Nucleus accumbens (tissue), 56 donors: ENCODE measurements at places on chromosomes 7 and 10.

DNA sequence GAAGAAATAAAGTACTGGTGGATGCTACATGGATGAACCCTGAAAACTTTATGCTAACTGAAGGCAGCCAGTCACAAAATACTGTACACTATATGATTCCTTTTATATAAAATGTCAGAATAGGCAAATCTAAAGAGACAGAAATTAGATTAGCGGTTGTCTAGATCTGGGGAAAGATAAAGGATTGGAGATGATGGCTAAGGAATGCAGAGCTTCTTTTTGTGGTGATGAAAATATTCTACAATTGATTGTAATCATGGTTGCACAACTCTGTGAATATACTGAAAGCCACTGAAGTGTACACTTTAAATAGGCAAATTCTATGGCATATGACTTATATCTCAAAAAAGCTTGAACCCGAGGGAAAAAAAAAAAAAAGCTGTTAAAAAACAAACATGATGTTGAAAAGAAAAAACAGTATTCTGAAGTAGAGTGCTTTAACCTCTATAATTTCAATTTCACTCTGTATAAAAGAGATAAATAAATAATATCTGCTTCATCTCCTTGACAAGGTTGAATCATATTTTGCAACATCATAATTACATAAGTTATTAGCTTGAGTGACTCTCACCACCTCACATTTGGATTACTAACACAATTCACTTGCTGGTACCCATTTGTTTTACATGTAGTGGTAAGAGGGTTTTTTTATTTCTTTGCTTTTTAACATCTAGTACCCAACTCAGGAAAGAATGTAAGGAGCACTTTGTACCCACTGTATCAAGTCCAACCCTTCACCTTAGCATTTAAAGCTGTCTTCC lies 2.8 kb upstream of the GNAI1 start:
- DNase-seq: no peak

DNA sequence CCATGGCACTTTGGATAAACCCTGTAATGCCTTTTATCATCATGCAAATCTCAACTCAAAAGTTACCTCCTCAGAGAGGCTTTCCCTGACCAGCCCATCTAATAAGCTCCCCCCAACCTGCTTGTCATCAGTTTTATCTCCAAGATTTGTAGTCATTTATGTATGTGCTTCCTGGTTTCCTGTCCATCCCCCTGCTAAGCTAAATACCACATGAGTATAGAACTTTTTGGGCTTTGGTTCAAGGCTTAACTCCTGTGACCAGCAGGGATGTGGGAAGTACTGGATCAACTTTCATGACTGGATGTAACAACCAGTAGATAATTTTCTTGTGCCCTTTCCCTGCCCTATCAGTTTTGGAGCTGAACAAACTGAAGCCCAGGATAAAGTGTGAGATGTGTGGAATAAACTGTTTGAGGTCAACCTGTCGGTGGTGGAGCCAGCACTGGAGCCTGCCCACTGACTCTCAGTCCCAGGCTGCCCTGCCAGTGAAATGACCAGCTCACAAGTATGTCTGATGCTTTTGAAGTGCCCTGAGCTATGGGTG lies 148.6 kb downstream of the CYP26A1 start:
- DNase-seq: no peak

GRCh38 chr7:94400022-94400421 lies 5.3 kb downstream of the COL1A2 start:
- no peak for DNase-seq

GRCh38 chr10:75493464-75493863 lies 62.0 kb downstream of the LRMDA start:
- DNase-seq: no peak

DNA sequence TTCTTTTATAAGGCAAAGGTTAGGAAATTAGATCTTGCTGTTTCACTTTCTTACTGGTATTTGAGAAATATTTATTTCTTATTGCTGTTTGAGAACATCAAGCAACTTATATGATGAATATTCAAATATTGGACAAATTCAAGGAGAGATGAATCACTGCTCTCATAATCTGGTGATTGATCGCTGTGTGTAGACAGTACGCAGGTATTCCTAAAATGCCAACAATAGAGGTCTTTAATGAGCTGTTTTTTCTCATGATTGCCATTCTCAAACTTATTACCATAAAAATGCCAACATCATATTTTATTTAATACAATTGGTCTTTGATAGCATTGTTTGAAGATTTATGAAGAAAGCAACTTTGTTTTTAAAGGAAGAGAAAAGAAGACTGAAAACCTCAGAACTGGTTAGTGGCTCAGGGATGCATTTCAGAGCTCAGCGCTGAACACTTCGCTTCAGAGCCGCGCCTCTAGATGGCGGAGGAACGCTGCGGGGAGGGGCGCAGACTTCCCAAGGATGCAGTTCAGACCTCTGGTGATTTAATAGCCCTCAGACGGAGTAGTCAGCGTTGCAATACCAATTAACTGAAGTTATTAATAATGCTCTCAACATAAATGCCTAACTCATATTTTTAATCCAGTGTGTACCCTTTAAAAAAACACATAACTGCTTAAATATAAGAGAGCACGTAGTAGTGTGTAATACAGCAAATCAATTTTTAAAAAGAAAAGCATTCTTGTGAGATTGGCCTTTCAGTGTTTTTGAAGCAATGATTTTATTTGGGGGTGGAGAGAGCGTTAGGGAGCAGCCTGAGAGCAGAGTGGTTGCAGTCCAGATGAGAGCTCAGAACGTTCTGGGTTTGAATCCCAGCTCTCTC lies 38.5 kb upstream of the STEAP4 start:
- DNase-seq: no peak

GRCh38 chr7:122465296-122465695 lies 160.7 kb upstream of the FEZF1 start:
- DNase-seq: no peak

DNA sequence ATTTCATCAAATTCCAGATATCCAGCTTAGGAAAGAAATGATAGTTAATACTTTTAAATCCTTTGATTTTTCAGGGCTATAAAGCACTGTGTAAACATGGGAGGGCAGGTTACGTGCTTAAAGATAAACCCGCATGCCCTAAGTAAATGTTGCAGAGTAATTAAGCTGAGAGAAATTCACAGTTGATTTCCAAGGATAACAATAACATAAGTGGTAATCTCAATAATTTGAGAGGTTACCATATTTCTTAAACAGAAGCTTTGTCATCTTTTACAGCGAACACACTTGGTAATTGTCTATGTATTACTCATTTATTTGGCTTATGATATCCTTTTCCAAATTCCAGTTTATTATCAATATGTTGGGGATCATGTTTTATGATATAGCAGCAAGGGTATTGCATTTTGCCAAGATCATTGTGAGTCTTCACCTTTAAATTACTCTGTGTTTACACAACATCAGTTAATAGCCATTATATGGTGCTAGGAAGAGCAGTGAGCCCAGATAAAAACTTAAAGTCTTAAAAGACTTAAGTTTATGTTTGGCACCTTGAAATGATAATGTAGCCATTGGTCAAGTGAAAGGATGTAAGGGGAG lies 15.4 kb downstream of the MGAM start:
- no peak for DNase-seq

GRCh38 chr10:106559442-106559841 lies 605.1 kb downstream of the SORCS1 start:
- DNase-seq: no peak

DNA sequence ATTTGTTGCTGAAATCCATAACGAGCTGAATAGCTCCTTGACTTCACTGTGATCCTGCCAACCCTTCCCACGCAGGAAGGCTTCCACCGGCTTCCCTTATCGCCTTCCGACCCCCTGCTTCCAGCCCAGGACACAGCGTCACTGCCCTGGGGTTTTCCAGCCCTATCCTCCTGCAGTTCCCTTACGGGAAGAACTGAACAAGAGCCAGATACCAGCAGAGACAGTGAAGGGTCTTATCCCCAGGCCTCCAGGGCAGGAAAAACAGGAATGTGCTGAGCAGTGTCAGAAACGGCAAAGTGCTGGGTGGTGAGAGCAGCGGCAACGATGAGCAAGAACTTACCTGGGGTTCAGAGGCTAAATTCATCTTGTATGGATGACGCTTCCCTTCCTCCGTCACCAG lies 22.4 kb downstream of the PDLIM1 start:
- no peak for DNase-seq

DNA sequence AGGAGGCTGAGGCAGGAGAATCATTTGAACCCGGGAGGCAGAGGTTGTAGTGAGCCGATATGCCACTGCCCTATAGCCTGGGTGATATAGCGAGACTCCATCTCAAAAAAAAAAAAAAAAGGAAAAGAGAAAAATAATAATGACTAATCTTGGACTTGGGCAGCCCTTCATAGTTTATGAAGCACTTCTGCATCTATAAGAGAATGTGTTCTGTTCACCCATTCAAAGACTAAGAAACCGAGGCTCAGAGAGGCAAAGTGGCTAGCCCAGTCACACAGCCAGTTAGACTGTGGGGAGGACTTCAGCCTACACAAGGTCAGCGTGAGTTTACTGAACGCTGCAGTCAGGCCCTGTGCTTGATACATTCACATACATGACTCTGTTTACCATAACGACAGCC lies 46.9 kb downstream of the UNC5B start:
- DNase-seq: no peak

GRCh38 chr10:35015843-35016408 lies 74.2 kb downstream of the CUL2 start:
- DNase-seq: no peak

GRCh38 chr10:81920213-81920829 lies 45.3 kb downstream of the NRG3 start:
- DNase-seq: no peak

DNA sequence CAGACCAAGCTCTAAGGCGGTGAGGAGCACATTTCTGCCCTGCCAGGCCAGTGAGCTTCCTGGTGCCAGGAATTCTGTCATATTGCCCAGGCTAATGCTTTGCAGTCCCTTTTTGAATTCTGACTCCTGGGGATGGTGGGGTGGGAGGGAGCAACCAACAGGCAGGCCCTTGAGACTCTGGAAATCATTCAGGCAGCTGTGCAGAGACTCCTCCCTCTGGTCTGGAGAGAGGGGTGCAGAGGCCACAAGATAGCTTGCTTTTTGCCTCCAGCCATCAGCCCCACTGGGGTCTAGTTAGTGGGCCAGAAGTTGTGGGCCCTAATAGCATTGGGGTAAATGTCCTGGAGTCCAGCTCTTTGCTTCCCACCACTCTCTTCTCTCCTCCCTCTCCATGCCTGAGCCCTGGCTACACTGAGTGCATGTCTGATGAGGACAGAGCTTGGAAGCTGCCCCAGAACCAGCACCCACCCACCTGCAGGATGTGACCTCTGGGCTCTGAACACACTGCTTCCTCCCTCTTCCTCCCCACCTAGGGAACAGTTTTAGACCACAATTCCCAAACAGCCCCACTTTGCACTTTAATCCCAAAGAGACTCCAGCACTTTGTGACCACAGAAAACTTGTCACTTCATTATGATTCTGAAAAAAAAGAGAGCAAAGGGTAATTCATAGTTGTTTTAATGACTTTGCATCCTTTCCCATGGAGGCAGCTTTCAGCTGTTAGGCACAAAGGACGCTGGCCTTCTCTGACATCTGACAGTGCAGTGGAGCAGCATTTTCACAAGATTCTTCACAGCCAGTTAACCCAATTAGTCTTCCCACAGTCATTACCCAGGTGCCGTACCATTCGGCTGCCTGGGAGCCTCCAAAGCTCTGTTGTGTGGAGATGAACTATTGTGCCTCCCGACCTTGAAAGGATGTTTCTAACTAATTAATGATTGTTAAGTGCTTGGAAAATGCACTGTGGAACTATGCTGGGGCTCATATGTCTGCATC lies 262.5 kb downstream of the TRIL start:
- no peak for DNase-seq

DNA sequence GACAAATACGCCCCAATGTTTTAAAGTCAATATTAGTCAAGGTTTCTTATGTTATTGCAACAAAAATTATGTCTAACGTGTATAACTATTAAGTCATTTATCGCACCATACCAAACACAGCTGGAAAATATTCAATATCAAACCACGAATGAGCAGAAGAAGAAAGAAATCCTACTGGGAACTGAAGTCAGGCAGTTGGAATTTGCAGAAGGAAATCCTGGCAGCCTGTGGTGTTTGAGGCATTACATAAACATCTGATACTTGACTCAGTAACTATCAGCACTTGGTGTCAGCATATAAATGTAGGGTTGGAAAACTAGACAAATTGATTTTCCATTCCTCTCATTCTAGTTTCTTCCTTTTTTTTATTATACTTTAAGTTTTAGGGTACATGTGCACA lies 83.4 kb upstream of the NUPR2 start:
- DNase-seq: no peak
